ENCODE measurements at places on chromosomes 1 and 21.

DNA sequence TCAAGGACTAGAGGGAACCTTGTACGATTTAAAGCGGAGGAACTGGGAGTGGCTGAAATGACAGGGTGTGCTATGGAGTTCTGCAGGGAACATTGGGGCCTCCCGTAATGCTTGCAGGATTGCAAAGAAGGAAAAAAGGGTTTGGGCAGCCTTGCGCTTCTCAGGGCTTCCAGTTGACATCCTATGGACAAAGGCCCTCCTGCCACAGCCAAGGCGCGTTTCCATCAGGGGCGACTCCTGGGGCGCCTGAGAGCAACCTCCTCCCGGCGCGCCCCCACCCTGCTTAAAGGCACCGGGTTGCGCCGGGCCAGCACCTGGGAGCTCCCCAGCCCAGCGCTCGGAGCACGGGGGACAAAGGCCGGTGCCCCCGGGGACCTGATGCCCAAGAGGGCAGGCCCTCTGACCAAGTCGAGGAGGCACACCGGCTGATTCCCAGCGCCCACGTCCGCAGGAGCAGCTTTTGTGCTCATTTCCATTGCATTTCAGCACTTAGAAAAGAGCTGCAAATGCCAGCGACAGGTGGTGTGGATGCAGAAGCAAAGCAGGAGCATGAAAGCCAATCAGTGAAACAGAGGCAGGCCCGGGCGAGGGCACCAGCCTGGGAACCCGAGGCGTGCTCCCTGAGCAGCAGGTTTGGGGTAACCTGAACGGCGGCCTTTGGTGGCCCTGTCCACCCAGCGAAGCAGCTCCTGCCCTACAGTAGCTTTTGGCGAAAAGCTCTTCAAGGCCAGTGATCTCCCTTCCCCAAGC is 17.6 kb upstream of the RNF187 start:
- no peak for DNase-seq

DNA sequence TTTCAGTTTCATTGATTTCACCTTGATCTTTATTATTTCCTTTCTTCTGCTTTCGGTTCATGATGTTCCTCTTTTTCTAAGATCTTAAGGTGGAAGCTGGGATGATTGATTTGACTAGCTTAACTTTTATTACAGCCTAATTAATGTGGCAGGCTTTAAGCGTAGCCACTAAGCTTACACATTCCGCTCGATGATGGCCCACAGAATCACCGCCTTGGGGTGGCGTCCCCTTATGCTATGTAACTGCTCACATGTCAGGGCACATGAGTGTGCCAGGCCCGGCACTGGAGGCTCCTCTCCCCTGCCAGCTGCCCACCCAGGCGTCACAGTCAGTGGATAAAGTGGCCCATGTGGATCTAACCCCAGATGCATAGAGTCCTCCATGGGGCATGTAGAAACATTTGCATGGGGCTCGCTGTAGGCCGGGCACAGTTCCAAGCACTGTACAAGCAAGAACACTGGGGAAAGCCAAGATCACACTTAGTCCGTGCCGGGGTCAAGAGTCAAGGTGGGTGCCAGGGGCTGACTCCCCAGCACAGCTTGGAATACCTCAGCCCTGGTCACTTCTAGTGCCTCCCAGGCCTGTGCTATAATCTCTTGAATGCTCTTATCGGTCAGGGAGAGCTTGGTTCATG is 41.7 kb downstream of the PKNOX1 start:
- no peak for DNase-seq

- DNase-seq: no peak
These were observed 30.4 kb upstream of the ZFYVE9 start for GRCh38 chr1:52111492-52111891.

DNA sequence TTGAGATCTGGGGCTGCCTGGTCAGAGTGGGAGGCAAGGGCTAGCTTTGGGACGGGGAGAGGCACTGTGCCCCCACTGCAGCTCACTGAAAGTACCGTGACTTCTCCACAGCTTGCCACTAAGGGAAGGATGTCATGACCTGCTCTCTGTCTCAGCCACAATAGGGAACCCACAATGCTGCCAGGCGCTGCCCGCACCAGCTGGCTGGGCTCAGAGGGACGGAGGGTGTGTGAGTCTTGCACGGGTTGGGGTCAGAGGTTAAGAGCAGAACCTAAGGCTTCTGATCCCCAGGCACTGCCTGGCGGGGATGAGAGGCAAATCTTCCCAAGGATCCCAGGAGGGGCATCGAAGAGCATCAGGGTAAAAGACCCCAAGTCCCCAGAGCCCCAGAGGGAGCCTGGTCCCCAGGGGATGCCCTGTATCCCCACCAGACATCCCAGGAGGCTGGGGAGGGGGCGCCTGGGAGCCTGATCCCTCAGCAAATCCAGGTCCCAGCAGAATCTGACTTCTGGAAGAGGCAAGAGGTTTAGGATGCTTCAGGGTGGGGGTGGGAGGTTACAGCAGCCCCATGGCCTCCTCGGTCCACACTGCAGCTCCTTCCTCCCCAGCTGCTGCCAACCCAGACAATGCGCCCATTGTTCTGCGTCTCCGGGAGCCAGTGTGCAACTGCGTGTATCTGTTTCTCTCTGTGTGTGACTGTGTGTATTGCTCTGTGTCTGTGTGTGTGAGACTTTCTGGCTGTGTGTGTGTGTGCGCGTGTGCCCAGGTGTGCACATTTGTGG is 2.0 kb upstream of the MARCKSL1 start:
- no peak for DNase-seq

- DNase-seq: no peak
These were observed 64.1 kb upstream of the ATP1B1 start for GRCh38 chr1:169042377-169042776.

DNA sequence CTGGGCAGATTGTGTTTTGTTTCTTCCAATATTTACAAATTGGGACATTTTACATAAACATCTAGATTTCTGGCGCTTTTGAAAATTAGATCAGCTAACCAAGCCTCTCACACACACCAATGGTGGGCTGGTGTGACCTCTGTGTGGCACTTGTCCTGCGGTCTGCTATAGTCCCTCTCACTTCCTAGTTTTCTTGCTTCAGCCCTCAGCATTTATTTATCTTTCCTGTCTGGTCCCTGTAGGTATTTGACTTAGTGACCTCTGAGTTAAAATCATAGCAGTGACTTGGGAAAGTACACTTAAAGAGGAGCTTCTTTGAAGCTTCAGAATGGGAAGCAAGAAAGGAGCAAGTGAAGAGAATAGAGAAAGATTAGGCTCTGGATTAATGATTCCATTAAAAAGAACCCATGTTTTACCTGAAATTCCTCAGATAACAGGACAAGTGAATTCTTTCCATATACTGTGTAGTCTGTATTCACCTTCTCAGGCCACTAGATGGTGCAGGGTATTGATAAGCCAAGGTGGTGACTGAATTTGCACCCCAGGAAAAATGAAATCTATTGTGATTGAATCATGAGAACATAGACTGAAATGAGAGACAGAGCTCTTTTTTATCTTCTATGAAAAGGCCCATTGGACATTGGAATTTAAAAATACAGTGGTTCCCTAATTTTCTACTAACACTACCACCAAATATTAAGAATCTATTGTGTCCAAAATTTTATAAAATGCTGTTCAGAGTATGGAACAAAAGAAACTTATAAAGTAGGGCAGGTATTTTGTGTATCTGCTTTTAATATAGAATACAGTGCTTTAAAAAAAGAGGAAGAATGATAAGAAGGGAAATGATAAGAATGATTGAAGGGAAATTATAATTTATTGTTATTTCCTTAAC is 7.1 kb upstream of the DIPK1A start:
- no peak for DNase-seq
